ENCODE measurements at places on chromosomes 6 and 20.

DNA sequence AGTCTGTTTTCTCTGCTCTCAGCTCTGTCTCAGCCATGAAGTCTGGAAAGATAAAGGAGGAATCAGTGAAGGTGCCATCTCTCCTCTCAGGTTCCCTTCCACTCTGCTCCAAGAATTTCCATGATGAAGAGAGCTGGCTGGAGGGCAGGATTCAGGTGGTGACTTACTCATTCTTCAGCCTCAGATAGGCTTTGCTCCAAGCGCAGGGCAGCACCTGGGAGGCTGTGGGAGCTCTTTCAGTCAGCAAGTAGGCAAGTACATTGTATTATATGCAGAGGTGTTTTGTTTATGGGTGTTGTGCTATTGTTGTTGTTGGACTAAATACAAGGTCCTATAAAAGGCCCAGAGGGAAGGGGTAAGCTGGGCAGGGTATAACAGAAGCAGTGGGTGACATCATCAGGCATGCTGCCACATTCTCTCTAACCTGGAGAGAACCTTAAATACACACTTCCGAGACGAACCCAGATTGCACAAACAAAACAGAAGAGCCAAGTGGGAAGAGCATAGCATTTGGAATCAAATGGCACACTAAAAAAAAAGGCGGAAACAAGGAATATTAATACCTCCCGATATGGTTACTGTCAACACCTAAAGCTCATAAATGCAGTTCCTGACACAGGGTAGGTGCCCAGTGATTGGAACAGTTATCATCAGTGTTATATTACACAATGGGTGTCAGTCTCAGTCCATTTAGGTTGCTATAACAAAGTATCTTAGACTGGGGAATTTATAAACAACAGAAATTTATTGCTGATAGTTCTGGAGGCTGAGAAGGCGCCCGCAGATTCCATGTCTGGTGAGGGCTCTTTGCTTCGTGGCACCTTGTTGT, 14.5 kb upstream of the PSMG4 start:
- no peak for DNase-seq

GRCh38 chr6:87473419-87473903, 687 bp downstream of the SLC35A1 start:
- DNase-seq, result peak; percentile 28

DNA sequence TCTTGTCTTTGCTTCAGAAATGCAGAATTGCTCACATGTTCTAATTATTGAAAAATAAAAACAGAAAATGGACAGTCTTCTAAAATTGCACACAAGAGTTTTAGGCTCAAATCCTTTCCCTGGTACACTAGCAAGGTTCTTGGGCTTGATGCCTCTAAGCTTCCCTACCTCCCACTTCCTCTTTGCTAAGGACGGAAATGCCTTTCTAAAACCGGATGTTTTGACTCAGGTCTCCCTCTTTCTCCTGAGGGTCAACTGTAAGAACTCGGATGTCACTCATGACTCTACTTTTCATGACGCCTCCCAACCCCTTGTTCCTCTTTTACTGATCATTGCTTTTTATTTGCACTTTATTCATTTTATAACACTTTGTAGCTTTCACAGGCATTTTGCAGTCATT, 613.5 kb downstream of the C6orf118 start:
- DNase-seq, result no peak

DNA sequence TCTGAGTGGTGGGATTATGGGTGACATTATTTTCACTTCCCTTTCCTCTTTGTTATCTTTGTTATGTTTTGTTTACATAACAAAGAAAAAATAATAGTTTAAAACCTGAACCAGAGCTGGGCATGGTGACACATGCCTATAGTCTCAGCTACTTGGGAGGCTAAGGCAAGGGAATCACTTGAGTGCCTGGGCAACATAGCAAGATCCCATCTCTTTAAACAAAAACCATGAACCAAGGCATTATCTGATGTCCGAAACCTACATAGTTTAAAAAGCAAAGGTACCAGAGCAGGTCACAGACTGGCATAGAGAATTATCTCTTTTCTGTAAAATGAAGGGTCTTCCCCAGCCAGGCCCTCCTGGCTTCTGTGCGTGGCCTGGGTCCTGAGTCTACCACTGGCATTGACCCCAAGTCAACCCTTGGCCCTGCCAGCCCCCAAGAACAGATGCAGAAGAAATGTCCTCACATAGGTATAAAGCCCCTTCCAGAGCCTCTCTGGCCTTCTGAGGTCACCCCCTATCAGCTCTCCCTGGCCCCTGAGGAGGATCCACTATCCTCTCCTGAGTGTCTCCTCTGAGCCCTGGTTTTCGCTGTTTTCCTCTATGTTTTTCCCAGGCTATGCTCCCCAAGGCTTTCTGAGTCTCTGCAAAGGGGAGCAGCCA, 81.3 kb downstream of the TRERF1 start:
- DNase-seq, result no peak

DNA sequence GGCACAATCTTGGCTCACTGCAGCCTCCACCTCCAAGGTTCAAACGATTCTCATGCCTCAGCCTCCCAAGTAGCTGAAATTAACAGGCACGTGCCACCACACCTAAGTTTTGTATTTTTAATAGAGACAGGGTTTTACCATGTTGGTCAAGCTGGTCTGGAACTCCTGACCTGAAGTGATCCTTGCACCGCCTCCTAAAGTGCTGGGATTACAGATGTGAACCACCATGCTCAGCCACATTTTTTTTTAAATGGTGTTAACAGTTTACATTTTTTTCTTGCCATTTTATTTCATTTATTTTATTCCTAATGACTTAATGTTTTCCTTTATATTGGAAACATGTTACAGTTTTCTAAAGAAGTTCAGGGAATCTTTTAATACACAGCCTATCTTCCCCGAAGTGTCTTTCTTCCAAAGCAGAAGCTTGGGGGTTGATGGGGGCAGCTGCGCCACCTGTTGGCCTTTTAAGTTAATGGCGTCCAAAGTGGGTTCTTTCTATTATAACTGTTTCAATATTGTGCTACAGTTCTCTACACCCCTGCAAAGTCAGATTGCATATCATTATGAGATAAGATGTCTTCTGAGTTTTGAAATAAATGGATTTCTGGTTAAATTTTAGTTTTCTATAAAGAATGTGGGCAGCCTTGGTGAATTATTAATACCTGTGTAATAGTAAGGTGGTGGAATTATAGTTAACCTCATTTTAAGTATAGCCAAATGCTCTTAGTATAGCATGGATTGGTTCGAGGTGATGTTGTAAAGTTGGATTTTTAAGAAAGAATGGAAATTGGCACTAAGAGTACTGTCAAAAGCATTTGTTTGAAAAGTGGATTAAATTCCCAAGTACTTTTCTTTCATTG, 42.0 kb upstream of the PLCG1 start:
- DNase-seq, result peak; percentile 75

DNA sequence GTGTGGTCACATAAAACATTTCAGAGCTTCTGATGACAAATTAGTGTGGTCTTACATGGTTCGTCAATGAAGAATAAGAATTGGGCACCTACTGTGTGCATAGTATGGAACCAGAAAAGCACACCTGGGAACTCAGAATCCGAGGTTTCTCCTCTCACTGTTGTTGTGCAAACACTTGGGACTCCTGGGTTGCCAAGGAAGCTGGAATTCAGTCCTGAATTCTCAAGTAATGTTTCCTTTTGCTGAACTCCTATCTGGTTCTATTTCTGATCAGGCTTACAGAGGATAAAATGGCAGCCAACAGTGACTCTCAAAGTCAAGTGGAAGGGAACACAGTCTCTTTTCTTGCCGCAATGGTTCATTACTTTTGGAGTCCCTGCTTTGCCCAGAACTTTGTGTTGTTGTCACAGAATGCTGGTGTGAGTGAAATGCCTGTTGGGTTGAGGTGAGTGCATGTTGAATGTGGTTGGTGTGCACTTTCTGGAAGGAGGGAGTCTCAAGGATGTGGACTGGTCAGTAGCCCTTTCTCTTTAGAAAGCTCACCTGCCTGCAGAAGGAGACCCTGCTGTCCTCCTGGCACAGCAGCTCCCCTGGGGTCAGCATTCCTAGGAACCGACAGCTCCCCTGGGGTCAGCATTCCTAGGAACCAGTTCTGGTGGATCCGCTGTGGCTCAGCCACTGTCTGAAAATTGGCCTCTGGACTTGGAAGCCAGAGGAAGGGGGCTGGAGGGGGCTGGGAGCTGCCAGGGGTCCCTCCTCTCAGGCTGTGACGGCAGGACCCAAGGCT, 1.4 kb downstream of the UNC93A start:
- DNase-seq, result no peak

GRCh38 chr20:54048481-54048880, 21.9 kb downstream of the BCAS1 start:
- DNase-seq, result no peak

- no peak for DNase-seq
Observed at GRCh38 chr20:36802326-36803222, 29.0 kb upstream of the DSN1 start.

Measured in Caco-2 (cell line).